NCI-H2029 (cell line): ENCODE measurements at places on chromosomes 1 and 21.

GRCh38 chr1:40952744-40953315 lies 26.7 kb upstream of the CTPS1 start:
- no peak for DNase-seq

DNA sequence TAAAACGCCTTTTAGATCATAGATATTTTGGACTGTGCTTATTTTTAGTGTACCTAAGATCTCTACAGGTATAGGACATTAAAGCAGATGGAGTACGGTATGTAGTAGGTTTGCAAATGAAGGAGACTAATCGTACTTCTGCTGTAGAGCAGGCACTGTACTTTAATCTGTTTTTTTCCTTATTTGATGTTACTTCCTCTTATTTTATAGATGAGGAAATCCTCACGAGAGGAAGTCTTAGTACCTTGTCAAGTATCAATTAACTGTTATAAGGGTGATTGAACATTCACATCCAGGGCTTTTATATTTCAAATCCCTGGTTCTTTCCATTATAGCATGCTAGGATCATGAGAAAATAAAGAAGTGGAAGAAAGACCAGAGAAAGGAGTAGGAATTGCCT lies 41.1 kb downstream of the CACHD1 start:
- DNase-seq = no peak

DNA sequence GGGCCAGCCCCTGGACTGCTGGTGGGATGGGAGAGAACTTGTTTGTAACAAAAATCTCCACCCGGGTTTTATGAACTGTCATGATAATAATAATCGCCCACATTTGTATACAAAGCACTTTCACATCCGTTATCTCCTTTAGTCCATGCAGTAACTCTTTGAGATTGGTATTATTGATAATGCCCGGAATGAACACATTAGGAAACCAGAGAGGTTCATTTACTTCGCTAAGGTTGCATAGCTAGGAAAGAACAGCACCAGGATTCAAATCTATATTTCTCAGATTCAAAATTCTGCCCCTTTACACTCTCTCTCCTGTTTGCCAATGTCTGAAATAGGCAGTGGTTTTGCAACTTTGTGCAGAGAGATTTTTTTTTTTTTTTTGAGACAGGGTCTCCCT lies 131.4 kb downstream of the FOXD2 start:
- DNase-seq = no peak

DNA sequence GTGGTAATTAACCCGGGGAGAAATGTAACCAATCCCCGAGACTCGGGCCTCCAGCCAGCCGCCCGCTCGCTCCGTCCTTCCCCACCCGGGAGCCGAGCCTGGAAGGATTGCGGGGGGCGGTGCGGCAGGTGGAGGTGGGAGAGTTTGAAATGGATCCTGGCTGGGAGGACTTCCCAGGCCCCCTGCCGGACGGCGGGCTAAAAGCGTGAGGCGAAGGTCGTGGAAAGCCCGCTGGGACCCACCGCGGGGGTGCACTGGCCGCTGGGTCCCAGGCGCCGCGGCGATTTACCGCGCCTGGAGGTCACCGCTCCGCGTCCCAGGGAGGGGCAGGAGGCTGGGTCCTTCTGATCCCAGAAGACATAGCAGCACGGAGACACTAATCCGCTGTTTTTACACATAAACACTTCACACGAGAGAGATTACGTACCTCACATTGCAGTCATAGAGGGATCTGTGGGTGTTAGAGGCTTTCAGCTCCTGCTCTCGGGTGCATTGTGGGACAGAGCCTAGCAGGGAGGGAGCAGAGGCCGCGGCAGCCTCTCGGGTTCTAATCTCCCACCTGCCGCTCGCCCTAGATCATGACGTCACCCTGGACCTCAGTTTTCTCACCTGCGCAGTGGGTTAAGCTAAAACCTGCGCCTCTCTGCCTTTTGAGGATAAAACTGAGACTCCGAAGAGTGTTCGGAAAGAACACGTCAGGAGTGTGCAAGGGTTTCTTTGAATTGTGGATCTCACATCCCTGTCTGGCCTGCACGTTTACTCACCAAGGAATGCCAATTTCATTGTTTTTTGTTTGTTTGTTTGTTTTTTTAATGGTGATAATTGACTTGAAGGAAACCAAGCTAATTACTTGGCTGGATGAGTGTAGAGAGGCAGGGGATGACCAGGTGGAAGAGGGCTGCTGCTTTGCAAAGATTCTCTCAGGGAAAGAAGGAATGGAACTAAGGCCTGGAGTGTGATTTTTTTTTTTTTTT lies 17.1 kb upstream of the TMEM9 start:
- peak; percentile 53 for DNase-seq

DNA sequence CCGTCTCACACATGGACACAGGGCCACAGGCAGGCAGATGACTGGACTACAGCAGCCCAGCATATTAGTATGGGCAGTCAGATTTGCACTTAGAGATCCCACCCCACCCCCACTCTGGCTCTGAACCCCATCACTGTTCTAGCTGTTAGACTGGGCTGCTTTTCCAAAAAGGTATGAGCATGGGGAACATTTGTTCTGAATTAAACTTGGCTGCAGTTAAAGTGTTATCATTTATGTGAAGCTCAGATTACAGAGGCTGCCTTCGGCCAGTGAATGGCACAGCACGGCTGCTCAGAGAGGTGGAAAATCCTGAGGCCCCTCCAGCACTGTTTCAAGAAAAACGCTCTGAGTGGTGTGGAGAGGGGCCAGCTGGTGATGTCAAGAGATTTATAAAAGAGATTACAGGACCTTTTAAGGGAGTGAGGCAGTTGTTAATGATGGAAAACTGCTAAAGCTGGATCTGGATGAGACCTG lies 6.9 kb upstream of the NOS1AP start:
- DNase-seq = peak; percentile 32

- no peak for DNase-seq
Measured at GRCh38 chr1:41571041-41571440, 86.6 kb upstream of the EDN2 start.

DNA sequence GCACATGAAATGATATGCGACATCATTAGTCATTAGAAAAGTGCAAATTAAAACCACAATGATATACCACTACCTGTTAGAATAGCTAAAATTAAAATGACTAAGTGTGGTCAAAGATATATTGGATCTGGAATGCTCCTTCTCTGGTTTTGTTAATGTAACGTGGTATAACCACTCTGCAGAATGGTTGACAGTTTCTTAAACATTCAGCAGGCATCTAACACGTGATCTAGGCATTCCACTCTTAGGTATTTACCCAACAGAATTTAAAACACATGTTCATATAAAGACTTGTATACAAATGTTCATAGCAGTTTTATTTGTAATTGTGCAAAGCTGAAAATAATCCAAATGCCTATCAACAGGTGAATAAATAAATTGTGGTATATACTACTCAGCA lies 165.0 kb upstream of the PLXNA2 start:
- no peak for DNase-seq

DNA sequence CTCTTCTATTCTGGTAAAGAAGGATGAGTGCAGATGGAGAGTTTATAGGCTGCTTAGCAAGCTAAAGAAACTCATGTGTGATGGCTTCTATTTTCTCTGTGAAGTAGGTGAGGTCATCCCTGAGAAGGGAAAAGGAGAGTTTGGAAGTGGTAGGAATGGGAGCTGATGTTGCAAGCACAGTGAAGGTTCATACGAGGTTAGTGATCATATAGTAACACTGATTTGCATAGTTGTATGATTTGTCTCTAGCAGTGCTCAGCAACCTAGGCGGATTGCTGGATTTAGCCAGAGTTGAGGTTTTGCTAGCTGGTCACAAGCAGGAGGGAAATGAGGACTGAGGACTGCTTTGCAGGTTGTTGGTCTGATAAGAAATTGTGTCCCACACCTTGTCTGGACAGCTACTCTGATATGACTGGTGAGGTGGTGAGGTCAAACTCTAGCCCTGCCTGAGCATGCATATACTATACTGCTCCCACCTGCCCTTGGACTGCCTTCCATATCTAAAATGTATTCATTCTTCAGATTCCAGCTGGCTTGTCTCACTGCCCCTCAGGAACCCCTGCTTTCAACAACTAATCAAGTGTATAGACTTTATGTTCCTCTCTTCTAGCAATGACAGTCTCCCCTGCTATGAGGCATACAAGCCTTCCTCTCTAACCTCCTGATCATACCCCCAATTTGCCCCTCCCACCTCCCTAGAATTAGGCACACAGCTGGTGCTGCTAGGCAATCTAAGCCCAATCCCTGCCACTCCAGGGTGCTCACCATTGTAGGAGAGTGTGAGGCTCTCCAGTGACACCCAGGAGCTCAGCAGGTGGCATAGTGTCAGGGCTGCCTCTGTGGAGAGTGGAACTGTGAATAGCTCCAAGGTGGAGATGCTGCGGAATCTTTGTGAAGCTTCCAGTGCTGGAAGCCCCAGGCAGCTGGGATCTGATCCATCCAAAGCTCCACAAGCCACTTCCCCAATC lies 18.5 kb downstream of the LRRC41 start:
- DNase-seq = no peak

- DNase-seq = no peak
Measured at GRCh38 chr1:182699393-182700350, 15.3 kb upstream of the RGS8 start.
